CD4-positive, alpha-beta T cell treated with Interferon alpha-2 for 1 hour (primary cell): ENCODE measurements at places on chromosomes 5 and 9.

GRCh38 chr5:405421-405820 is 37.6 kb upstream of the EXOC3 start:
- DNase-seq = no peak

GRCh38 chr5:88553986-88554385 is 285.3 kb upstream of the TMEM161B start:
- no peak for DNase-seq

DNA sequence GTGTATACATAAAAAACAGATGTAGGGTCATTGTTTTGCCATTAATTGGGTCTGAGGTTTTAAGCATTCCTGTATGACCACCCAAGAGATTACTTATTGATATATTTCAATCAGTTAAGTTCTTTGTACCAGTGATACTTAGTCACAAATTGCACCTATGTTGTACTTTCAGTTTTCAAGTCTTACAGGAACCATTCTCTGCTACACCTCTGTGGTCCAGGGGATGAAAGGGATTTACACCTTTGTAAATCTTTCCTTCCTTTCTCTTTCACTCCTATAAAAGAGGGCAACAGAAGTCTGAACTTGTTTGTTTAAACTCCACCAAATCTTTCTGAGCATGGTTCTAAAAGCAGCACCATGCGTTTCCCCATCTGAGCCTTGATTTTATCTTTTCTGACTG is 86.1 kb downstream of the DEPDC1B start:
- DNase-seq = no peak

DNA sequence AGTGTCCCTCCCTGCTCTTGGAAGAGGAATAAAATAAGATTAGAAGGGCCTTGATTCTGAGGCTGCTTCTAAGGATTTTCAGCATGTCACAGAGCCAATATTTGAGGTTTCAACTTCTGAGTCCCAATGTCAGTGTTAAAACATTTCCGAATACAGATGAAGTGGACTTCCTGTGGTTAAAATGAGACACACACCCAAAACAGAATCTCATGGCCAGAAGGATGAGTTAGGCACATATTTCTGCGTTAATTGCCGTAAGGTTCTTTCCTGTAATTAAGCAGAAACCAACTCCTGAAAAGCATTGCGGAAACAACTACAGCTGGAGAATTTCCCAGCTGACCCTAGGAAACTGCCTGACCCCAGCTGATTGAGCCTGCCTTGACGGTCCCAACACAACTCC is 10.4 kb upstream of the ZNF354B start:
- no peak for DNase-seq

- no peak for DNase-seq
These were observed 118.2 kb downstream of the BOD1 start for GRCh38 chr5:173498286-173498685.

- no peak for DNase-seq
These were observed 6.9 kb upstream of the SCAMP1 start for GRCh38 chr5:78353520-78353919.
